ENCODE measurements at places on chromosomes 12 and 14.

GRCh38 chr12:9868951-9869306, 225 bp downstream of the CLEC2B start:
- DNase-seq: no peak

- DNase-seq: no peak
These were observed 130.1 kb upstream of the LHX5 start for GRCh38 chr12:113601656-113602263.

DNA sequence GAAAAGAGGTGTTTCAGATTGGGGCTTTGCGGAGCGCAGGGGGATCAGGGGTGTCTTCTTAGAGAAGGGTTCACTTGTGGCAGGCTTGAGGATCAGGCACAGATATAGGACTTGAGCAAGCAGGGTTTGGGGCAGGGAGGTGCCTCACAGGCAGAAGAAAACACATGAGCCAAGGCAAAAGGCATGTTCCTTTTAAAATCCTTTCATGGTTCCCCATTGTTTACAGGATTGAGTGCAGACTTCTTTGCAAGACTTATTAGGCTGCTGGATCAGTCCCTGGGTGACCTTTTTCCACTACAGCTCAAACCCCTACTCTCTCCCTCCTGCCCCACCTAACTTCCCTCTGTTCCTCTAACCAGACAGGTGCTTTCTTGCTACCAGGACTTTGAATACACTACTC, 19.7 kb downstream of the HSPB8 start:
- DNase-seq: no peak

DNA sequence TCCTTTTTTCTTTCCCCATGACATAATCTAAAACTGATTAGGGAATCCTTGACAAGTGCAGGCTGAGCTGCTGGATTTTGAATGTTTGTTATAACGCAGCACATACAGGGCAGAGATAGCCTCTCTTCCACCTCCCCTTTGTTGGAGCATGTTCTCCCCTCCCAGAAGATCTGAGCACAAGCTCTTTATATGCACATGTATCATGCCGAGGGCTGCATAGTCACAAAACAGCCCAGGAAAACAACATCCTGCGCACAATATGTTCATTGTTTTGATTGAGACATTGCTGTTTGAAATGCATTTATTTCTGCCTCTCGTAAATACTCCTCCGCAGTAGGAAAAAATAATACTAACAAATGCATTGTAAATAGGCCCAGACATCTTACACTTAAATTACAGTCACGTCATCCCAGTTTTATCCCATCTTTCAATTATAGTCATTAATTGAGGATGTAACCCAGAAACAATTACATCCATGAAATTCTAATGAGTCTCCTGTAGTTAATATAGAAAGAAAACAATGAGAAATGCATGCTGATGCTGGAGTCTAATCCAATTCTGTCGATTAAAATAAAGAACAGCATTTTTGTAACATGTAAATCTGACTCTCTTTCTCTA, 401.8 kb downstream of the BTG1 start:
- DNase-seq: no peak

DNA sequence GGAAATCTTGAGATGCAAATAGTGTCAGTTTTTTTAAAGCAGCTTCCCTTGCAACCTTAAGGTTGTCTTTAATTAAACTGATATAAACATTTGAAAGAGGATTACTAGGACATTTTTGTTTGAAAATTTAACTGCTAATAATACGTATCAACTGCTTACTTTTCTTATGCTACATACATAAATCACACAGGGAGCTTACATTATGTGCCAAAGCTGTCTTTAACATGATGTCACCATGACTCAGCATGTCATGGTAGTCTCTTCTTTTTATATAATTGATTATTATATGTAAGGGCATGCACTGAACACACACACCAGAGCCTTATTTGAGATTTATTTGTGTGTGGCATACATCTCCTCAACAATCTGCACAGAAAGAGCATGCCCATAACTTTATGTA, 63.0 kb upstream of the PTHLH start:
- no peak for DNase-seq

GRCh38 chr12:101002696-101003419, 207.2 kb downstream of the SLC5A8 start:
- DNase-seq: no peak

GRCh38 chr12:77630344-77630743, 200.3 kb upstream of the NAV3 start:
- no peak for DNase-seq

DNA sequence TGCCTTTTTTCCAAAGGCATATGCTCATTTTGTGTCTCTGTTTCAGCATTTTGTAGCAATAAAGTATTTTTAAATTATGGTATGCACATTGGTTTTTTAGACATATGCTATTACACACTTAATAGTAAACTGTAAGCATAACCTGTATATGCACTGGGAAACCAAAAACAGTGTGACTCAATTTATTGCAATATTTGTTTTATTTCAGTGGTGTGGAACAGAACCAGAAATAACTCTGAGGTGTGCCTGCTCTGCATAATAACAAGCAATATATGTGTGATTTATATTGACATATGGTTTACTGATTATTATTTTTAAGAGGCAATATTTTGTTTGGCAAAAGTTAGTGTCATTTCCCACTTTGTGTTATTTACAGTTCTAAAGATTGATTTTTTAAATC, 126.6 kb upstream of the CPNE8 start:
- no peak for DNase-seq

Measured in hematopoietic multipotent progenitor cell (in vitro differentiated cells).